A549 treated with Mapracorat at 1 μM for 4 hours (cell line): ENCODE measurements at places on chromosomes 2 and 18. TPM values are rescaled to one million over a fixed set of nuclear protein-coding genes. Genes with fewer than 3 reads are reported as not detected.

The RIT2 gene
- total RNA-seq: not detected in 5 replicates

The CTLA4 gene
- not detected in 5 replicates for total RNA-seq

The TSPYL6 gene
- not detected in 5 replicates for total RNA-seq

The TNFAIP6 gene
- 0.68 to 1.5 TPM (median 0.78 TPM) in 5 replicates for total RNA-seq

The TTLL4 gene
- 24.1 to 32.8 TPM (median 24.6 TPM) in 5 replicates for total RNA-seq

The ITGB6 gene
- total RNA-seq: 0.48 to 0.95 TPM (median 0.83 TPM) in 5 replicates

The C2orf92 gene
- 0.55 to 1.2 TPM (median 0.66 TPM) in 5 replicates for total RNA-seq

The OR6B2 gene
- total RNA-seq: not detected in 5 replicates

The SDC1 gene
- total RNA-seq: 148 to 201 TPM (median 187 TPM) in 5 replicates

The INPP5D gene
- total RNA-seq: 0.29 to 0.71 TPM (median 0.45 TPM) in 5 replicates

The AQP12A gene
- not detected in 5 replicates for total RNA-seq

The CNPPD1 gene
- total RNA-seq: 37.5 to 49.4 TPM (median 49.0 TPM) in 5 replicates
